ENCODE measurements at places on chromosomes 5 and 9.

DNA sequence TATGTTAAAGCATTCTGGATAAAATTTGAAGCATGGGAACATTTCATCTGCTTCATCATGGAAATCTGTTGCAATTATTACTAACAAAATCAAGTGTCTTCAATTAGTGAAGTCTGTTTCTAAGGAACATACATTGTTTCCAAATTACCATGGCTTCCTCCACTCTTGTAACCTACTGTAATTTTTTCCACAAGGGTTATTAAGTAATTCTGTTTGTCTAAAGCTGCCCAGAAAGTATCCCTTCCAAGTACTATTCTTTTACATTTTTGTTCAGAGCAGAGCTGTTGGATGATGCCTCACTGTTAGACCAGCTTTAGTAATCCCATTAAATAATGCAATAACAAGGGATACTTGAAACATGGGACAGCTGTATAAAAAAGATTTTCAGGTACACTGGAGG is 483.5 kb upstream of the CD180 start:
- no peak for DNase-seq

- no peak for DNase-seq
Observed at GRCh38 chr5:38532165-38532669, 24.2 kb downstream of the LIFR start.

DNA sequence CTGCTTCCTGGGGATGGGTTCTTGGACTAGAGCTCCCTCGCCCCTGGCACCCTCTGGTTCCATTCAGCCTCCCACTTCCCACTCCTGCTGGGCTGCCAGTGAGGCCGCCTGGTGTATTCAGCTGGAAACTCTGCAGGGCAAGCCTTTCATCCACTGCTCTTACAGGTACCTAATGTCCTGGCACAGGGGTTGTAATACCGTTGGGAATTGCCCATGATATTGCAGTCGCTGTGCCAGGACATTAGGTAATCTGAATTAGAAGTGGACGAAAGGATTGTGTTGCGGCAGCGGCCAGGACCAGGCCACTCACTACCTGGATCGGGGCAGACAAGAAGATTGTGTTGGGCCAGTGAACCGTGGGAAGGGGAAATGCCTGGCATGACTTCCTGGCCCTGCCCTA is 13.1 kb downstream of the TMOD1 start:
- no peak for DNase-seq

GRCh38 chr9:112059966-112060320 is 115.2 kb downstream of the SUSD1 start:
- DNase-seq, result no peak

- no peak for DNase-seq
Observed at GRCh38 chr5:87898574-87898973, 370.1 kb downstream of the TMEM161B start.

Measured in HS-27A (cell line).